Uterine smooth muscle cell (primary cell): ENCODE measurements at places on chromosomes 5 and 9. TPM values are rescaled to one million over a fixed set of nuclear protein-coding genes. Genes with fewer than 3 reads are reported as not detected.

The SURF1 gene
- total RNA-seq, result 21.5 and 25.6 TPM in 2 replicates

The HSPB3 gene
- 0.25 and 1.8 TPM in 2 replicates for total RNA-seq

The KIAA0825 gene
- total RNA-seq, result 3.6 and 4.5 TPM in 2 replicates

The MRPS30 gene
- 68.4 and 85.7 TPM in 2 replicates for total RNA-seq

The SPINK6 gene
- not detected in 2 replicates for total RNA-seq

The AFF4 gene
- total RNA-seq, result 50.0 and 56.4 TPM in 2 replicates

The GFRA3 gene
- not detected in 2 replicates for total RNA-seq

The CREB3 gene
- total RNA-seq, result 84.7 and 90.6 TPM in 2 replicates

The REEP2 gene
- total RNA-seq, result 12.0 and 24.2 TPM in 2 replicates

The ADAM19 gene
- 49.9 and 71.4 TPM in 2 replicates for total RNA-seq

The ADAMTS13 gene
- 0.77 and 2.7 TPM in 2 replicates for total RNA-seq

The OR1J2 gene
- total RNA-seq, result not detected in 2 replicates

The F2R gene
- 56.9 and 97.0 TPM in 2 replicates for total RNA-seq
